ENCODE measurements at places on chromosomes 3 and 15.

DNA sequence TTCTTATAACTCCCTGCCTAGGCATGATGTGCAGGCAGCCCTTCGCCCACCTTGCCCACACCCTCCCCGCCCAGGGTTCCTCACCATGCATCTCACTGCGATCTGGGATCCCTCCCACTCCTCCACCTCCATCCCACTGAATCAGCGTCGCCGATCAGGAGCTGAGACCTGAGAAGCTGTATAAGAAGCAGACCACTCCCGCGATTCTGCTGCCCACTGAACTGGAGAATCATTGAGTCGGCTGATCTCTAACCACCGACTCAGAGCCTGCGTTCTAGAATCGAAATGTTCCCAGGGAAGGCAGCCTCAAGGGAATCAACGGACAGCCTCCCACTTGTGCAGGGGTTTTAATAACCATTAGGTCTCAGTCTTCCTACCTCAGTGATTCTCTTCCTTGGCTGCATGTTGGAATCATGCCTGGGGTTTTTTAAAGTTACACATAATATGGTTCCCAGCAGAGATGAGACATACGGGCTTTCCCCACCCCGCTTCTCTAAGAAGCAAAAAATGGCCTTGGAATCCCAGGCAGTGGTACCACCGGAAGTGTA lies 60.2 kb downstream of the TMEM44 start:
- no peak for DNase-seq

DNA sequence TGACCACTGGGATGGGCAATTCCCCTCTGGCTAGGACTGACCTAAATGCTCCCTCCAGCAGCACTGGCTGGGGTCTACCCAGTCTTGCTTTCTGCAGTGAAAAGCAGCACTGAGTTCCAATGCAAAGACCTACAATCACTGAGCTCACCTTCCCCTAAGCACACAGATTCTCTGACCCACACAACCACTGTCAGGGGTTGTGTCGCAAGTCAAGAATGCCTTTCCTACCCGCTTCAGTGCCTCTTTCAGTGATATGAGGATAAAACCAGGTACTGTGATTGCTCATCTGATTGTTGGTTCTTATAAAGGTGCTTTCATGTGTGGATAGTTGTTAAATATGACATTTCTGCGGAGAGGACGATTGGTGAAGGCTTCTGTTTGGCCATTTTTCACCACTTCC lies 345.6 kb downstream of the GAP43 start:
- no peak for DNase-seq

- no peak for DNase-seq
Measured at GRCh38 chr3:170641510-170642236, 55.8 kb upstream of the SLC7A14 start.

- DNase-seq = no peak
Measured at GRCh38 chr3:108437439-108437838, 73.0 kb downstream of the MYH15 start.

GRCh38 chr15:68275165-68275746 lies 2.3 kb upstream of the FEM1B start:
- DNase-seq = no peak

- no peak for DNase-seq
Measured at GRCh38 chr3:100456745-100457144, 35.7 kb upstream of the TMEM45A start.

DNA sequence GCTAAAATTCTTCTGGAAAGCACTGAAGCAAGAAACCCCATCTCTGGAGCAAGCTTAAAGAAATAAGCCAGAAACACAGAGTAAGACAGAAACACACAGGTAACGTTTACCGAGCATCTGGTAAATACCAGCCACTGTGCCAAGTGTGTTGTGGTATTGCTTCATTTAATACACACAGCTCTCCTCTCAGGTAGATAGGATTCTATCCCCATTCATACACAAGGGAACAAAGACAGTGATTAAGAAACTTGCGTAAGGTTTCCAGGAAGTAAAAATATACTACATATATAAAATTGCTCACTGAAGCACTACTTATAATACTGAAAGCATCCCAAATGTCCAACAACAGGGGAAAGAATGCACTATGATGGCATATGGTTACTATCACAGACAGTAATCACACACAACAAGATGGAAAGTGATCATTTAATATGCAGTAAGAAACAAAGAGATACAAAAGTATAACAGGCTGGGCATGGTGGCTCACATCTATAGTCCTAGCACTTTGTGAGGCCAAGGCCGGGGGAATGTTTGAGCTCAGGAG lies 27.5 kb downstream of the TAMM41 start:
- no peak for DNase-seq

DNA sequence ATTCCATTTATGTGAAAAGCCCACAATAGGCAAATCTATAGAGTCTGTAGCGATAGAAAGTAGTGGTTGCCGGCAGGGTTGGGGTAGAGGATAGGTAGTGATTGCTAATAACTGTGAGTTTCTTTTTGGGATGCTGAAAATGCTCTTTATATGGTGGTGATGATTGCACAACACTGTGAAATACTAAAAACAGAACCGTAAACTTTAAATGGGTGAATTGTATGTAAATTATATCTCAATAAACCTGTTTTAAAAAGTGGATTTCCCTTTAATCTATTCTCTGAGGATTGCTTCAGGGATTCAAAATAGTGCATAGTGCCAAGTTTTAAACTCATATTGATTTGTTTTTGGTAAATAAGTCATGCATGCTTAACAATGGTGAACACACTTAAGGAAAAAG lies 140.2 kb downstream of the LPP start:
- DNase-seq = no peak

DNA sequence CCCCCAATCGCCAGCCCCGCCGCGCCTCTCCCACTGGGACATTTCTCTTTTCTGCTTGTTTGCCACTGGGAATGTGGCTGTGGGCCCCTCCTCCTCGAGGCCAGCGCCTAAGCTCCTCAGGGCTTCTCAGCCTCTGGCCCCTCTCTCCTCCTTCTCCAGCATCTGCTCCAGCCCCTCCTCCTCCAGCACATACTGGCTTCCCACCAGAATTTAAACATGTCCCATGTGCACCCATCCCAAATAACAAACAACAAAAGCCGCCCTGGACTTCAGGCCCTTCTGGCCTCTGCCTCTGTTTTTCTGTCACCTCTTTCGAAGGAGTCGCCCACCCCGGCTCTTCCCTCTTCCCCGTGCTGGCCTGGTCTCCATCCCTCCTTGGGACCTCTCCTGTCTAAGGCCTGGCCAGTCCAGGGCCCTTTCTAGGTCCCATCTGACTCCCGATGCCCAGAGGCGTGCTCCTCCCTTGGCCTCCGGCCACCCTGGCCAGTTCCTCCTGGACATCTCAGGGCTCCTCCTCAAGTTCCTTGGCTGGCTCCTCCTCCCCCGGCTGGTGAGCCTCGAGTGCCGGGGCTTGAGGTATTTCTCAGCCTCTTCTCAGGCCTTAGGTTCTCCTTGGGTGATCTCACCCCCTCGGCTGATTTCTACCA lies 94.6 kb upstream of the SLC6A6 start:
- DNase-seq = no peak

- DNase-seq = no peak
Measured at GRCh38 chr15:90774731-90775514, 57.8 kb downstream of the BLM start.

DNA sequence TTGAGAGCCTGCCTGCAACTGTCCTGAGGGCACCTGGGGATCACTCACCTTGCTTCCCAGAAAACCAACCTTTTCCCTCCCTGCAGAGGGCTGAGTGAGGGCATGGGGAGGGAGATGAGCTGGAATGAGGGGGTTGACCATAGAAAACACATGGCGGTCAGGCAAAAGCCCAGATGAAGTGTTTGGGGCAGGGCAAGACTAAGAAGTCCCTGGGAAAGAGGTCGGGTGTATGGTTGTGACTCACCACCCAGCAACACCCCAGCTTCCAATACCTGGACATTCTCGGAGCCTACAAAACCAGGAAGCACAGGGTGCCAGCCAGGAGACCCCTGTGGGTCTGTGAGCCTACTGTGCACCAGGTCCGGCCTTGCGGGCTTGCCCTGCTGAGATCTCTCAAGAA lies 95.3 kb upstream of the ATP2B2 start:
- no peak for DNase-seq

DNA sequence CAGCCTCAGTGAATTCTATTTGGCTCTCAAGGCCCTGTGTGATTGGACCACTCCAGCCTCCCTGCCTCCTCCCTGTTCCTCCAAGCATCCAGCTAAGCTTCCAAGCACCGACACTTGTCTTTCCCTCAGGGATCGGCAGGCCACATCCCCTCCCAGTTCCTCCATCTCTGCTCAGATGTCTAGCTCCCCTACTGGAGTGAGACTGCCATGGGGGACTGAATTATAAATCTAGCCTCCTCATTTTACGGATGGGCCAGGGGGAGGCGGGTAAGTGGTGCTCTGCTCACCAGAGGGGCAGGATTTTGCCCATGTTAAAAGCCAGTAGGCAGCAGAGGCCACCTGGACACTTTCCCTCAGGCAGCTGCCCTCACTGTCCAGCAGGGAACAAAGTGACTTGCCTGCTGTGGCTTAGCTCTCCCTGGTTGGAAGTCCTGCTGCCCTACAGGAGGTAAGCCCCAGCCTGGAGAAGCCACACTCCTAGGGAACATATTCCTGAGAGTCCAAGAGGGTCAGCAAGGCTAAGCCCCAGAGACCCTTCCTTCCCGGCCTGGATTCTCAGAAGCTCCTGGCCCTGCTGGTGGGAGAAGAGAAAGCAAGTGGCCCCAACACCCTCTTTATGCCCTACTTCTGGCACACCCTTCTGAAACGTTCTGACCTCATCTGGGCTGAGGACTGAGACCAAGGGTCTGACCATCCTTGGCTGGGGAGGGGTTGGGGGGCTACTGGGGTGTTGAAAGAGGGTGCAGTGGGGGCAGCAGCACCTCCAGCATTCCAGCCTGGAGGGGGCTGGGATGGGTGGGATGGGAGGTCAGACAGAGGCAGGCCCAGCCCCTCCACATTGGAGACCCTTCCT lies 9.1 kb upstream of the HHATL start:
- no peak for DNase-seq

GRCh38 chr3:8709801-8710507 lies 23.6 kb upstream of the CAV3 start:
- no peak for DNase-seq

DNA sequence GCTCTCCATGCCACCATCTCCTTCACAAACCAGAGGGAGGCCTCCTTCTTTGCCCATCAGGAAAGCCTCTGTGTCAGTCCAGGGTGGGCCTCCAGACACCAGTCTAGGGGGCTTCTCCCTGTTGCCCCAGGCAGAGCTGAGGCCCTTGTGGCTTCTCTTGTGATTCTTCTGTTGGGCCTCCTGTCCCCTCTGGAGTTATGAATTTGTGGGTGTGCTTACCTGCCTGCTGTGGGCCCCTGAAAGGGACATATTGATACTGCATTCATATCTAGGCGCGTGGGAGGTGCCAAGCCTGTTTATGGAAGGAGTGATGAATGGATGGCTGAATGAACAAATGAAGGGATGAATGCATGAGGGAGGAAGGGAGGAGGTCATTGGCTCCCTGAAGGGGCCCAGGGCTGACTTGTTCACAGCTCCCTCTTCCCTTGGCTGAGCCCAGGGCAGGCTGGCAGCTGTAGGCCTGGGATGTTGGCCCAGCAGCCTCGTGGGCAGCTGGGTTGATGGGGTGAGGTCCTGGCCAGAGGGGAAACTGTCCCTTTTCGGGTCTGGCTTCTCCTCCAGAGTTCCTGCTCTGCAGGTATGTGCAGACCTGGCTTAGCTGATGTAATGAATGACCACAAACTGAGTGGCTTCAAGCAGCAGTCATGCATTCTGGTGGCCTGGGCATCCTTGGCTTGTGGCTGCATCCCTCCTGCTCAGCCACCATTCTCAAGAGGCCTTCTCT lies 195.4 kb downstream of the GOLGA6L6 start:
- no peak for DNase-seq

DNA sequence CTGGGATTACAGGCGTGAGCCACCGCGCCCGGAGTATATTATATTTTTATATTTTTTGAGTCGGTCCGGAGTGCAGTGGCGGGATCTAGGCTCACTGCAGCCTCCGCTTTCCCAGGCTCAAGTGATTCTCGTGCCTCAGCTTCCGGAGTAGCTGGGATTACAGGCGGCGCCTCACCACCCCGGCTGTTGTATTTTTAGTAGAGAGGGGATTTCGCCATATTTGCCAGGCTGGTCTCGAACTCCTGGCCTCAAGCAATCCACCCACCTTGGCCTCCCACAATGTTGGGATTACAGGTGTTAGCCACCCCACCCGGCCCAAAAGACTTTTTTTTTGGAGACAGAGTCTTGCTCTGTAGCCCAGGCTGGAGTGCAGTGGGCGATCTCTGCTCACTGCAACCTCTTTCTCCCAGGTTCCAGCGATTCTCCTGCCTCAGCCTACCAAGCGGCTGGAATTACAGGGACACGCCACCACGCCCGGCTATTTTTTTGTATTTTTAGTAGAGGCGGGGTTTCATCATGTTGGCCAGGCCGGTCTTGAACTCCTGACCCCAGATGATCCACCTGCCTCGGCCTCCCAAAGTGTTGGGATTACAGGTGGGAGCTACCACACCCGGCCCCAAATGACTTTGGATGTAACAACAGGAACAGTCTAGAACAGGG lies 1.0 kb downstream of the ZNF589 start:
- DNase-seq = no peak

- no peak for DNase-seq
Measured at GRCh38 chr3:62602987-62603386, 229.6 kb upstream of the FEZF2 start.

DNA sequence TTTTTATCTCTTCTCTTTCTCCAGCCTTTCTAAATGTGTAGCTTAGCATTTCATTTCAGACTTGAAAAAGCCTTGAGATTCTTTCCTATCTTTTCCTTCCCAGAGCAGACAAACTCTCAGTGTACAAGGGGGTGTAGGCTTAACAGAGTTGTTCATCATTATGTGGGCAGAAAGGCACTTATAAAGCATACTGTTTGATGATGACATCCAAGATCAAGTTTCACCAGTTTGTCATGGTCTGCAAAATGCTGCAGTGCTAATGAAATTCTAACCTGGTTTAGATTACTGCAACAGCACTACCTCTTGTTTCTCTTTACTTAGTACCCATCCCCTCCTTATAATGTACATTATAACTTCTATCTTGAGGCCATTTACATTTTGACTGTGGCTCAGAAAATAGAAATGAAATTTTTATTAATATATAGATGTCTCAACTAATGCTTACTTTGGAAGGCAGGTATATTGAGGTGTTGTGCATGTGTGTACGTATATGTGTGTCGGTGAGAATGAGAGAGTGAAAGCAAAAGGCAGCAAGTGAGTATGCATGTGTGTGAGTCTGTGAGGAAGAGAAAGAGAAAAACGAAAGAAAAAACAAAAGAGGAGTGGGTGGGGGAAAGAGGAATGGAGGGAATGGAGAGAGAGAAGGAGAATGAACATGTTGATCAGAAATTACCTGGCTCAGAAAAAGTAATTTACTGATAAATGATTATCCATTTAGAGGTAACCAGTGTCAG lies 1043.6 kb downstream of the TUSC7 start:
- DNase-seq = no peak

- no peak for DNase-seq
Measured at GRCh38 chr3:150545419-150546225, 674 bp downstream of the SERP1 start.

DNA sequence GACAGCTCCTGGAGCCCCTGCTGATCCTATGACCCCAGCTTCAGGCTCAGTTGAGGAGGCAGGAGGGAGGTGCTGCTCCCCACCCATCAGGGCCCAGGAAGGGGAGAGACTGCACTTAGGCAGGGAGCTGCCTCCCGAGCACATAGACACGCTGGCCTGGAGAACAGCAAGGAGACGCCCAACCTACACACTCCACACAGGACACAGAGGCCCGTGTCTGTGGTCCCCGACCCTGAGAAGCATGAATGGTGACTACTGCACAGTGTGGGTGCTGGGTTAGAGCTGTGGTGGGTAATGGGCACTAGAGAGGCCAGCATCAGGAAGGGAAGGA lies 1.1 kb upstream of the HHATL start:
- DNase-seq = no peak
